AG09319 (cell line): ENCODE measurements at places on chromosomes 16 and 17.

DNA sequence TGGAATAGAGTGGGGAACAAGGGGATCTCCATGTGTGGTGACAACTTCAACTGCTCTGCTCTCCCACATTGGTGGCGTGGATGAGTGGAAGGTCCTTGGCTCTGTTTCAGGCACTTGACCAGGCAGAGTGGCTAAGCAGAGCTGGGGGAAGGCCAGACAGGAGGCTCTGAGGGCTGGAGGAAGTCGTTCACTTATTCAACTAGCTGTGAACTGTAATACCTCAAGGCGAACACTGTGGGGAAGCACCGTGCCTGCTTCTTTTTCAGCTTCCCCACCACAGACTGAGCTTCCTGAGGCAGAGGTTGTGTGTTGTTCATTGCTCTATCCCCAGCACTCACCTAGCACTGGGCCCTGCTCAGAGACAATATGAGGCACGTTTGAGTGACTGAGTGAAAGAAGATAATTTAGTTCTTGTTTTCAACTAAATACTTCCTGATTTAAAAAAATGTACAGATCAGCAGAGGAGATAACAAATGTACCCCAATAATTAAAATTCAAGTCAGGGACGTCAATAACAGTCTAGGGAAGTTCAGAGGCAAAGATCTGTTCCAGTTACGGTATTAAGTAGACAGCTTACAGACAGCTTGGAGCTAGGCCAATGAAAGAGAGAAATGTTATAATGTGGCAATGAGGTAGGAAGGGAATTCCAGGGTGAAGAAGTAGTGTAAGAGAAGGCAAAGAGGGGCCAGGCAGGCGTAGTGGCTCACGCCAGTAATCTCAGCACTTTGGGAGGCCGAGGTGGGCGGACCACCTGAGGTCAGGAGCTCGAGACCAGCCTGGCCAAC is 34.7 kb downstream of the MYO18A start:
- no peak for DNase-seq

DNA sequence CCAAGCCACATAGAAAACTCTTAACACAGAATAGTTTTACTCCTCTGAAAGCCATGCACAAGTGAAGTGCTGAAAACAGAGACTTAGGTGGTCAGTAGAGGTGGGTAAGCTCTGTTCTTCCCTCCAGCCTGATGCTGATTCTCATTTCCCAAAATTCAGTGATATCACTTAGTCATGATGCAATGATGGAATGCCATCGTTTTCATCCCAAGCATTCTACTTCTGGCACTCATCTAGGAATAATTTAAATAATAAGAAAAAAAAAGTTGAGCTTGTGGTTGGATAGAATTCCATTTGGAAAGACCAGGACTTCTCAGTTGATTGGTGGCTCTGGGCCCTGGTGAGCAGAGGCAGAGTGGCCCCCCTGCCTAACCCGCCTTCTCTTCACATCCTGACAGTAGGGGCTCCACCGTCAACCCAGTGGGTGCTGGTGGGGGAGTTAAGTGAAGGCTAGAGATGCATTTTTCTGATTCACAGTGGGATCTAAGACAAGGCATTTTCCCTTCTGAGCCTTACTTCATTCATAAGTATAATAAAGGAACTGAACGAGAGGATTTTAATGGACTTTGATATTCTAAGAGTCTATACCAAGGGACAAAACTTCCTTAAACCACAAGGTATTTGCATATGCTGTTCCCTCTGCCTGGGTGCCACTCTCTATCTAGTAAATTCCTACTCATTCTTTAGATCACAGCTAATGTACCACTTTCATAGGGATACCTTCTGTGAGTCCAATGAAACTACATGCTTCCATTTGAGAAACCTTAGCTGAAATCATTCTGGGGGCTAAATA is 310.3 kb upstream of the DYNLRB2 start:
- no peak for DNase-seq

- no peak for DNase-seq
These were observed 11.5 kb downstream of the ZNF597 start for GRCh38 chr16:3431779-3432219.

DNA sequence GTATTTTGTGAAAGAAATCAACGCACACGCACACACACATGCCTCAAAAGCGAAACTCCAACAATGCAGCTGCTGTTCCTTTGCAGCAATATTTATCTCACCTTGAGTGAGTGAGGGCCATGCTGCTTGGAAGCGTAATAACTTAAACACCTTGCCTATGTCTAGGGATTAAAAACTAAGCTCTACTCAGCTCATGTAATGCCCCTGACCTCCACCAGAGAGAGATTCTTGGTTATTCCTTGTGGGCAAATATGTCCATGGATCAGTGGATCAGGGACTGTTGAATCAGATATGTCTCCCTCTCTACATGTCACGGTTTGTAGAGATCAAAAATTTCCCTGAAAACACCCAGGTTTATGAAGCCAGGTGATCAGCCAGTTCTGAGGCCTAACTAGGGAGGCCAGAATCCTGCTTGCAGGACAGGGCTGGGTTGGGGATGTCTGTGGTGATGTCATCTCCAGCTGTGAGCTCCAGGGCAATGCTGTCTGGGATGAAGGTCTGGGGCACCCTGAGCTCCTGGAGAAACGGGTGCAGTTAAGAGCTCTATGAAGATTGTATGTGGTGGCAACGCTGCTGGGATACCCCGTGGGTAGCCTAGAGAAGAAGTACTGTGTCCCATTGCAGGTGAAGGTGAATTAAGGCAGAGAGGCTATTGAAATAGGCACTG is 149.4 kb downstream of the KCNJ12 start:
- no peak for DNase-seq
